ENCODE measurements at places on chromosomes 6 and 20.
A peak's percentile ranks its signal among the peaks of the same experiment; 100 is the strongest.

- no peak for DNase-seq
Measured at GRCh38 chr6:43790031-43790430, 20.0 kb downstream of the VEGFA start.

DNA sequence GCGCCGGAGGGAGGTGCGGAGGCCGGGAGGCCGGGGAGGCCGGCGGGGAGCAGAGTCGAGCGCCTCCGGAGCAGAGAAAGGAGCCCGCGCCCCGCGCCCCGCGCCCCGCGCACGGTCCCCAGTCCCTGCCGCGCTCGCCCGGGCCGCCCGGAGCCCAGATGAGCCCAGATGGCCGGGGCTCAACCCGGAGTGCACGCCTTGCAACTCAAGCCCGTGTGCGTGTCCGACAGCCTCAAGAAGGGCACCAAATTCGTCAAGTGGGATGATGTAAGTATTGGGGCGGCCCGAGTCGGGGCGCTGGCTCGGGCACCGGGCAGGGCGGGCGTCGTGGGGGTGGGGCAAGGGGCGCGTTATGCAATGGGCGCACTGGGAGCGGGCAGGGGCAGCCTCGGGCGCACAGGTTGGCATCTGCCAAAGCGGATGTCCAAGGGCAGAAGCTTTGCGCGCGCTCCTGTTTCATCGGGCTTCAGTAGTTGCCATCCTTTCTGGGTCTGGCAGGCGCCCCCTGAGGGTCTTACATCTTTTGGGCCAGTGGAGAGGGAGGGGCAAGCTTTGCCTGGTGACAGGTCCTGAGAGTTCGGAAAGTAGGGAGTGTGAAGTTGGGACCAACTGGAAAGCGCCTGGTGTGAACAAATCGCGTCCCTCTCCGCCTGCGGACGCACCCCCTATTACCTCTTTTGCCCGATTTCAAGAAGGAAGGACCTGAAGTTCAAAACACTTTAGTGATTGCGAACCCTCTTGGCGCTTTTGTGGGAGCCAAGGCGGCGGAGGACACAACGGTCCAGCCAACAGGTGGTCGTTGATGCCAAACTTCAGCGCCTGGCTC lies 631 bp downstream of the PLCB1 start:
- DNase-seq, result peak; percentile 3

DNA sequence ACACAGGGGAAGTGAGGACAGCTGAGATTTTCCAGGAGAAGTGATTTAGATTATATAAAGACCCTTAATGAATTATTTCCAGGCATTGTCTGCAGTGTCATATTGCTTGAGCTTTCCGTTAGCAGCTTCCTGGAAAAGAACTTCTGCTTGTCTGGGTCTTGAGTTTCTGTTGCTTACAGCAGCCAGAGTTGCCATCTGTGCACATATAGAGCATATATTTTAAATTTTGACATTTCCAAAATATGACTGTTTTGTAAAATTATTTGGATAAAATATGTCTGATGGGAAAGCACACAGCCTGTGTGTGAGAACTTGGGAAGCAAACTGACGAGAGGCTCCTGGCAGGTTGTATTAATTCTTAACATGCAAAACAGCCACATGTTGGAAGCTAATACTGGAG lies 21.0 kb upstream of the NKX2-2 start:
- DNase-seq, result no peak

GRCh38 chr6:112956696-112957535 lies 609.8 kb downstream of the RFPL4B start:
- DNase-seq, result no peak

- no peak for DNase-seq
Measured at GRCh38 chr20:25397096-25397495, 6.5 kb upstream of the ABHD12 start.

DNA sequence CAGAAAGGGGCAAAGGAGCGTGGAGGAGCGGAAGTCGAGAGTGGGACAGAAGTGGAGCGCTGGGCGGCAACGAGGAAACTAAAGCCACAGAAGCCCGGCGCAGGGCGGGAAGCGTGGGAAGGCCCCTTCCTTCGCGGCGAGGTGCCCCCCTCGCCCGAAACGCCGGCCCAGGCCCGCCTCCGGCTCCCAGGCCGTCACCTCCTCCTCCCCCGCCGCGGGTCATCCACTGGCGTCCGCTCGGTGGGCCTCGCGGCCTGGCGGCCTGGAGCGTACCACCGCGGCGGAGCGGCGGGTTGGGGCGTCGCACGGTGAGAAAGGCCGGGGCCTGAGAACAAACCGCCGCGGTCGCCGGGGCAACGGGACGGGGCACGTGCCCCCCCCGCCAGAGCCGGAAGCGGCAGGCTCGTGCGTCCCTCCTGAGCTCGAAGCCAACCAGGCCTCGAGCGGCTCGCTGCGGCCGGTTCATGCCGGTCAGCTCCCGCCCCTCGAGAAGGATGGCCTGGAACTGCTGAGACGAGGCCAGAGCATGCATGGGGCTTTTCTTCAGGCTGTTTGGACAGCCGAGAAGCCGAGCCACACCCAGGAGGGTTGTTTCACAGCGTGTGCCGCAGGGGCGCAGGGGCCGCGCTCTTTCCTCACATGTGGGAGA lies at the start of gene TCP11:
TSS of gene TCP11 (minus strand) at position 333 of the 649 bp plus-strand sequence. CDS start 469 bp downstream, outside the sequence.
- DNase-seq, result no peak

- DNase-seq, result no peak
Measured at GRCh38 chr6:150313781-150314180, 55.0 kb upstream of the IYD start.

DNA sequence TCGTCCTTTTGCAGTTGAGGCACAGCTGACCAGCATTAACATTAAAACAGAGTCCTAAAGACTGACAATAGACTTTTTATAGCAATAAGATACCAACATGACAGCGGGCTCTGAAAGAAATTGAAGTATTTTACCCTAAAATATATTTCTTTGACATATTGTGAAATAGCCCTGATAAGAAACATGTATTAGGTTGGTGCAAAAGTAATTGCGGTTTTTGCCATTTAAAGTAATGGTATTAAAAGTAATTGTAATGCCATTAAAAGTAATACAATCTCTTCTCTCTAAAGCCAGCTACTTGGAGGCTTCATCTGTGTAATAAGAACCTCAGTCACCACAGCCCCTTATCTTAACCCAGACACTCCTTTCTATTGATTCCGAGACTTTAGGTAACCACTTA lies 394.6 kb downstream of the PREX1 start:
- DNase-seq, result no peak

DNA sequence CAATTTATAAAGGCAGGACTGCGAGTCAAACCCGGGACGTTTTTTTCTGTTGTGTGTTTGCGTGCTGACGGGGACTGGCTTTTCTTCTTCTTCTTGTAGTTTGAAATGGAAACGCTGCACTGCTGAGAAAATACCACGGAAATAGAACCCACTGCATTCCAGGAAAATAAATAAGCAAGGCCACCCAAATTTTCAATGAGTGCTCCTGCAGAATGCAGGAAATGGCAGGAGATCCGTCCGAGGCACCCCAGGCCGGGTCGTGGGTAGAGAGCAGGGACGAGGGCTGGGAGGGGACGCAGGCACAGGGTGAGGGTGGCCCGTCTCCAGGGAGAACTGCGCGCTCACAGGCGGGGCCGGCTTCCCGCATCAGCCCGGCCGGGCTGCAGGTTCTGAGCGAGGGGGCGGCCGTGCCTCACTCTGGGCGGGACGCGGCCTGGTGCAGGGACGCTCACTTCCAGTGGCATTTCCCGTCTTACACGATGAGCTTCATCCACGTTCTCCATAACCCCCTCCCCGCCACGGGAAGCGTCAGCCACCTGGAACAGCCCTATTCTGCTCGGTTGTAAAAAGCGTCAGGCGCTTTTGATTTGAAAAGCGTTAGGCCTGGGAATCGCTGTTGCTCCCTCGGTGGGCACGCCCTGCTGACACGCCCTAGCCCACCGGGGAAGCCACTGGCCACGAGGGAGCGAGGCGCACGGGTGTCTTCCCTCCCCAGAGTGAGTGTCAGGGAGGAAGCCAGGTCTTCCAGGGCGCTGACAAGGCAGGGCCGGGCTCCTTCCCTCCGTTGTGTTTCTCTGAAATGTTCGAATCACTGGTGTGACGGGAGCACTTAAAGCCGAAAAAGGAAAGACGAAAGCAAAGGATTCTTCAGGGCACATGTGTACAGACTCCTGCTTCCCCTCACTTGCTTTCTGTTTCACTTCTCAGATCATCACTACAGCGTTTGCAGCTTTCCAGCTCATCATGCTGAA lies 17.9 kb upstream of the EXOC2 start:
- peak; percentile 49 for DNase-seq

- no peak for DNase-seq
Measured at GRCh38 chr6:138101946-138102731, 5.1 kb downstream of the PERP start.

- no peak for DNase-seq
Measured at GRCh38 chr6:52746213-52746612, 17.1 kb downstream of the GSTA2 start.

GRCh38 chr6:68476611-68477010 lies 158.5 kb upstream of the ADGRB3 start:
- no peak for DNase-seq

GRCh38 chr20:32191873-32192272 lies 15.7 kb downstream of the PLAGL2 start:
- DNase-seq, result no peak

GRCh38 chr6:132400883-132401617 lies at the start of gene MOXD1:
TSS of gene MOXD1 (minus strand) at chr6:132401475. CDS start at chr6:132401426, 49 bp downstream.
- no peak for DNase-seq

- no peak for DNase-seq
Measured at GRCh38 chr6:43753570-43754183, 16.3 kb upstream of the VEGFA start.

- no peak for DNase-seq
Measured at GRCh38 chr6:84432619-84433018, 205.2 kb upstream of the CEP162 start.

- DNase-seq, result no peak
Measured at GRCh38 chr20:40757087-40757486, 68.1 kb upstream of the MAFB start.

DNA sequence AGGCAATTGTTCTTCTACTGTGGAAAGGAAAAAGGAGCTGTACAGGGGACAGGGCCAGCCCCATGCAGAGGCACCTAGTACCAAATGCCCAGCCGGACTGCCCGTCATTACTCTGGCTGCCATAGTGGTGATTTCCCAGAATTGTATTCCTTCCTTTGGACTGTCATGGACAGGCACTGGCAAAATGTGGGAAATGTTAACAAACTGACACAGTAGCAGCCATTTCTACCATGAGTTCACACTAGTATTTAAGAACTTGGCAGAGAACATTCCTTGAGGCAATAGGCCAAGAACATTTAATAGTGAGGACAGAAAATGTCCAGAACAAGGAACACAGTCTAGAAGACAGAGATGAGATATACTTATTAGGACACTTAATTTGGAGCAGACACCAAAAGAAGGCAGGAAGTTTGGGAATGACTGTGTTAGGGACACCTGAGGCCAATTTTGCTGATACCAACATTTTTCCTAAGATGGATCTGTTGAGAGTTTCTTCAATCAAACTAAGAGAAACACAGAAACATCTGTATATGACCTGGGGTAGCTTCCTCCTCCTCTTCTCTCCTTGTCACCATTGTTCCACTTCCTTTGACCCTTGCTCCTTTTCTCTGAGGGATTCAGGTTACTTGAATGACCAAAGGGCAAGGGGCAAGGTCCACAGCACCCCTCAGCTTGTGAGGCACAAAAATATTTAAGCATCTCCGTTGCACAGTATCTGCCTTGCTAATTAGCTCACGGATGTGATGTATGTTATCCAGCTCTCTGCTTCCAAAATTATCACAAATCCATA lies 14.9 kb downstream of the ADTRP start:
- DNase-seq, result no peak

DNA sequence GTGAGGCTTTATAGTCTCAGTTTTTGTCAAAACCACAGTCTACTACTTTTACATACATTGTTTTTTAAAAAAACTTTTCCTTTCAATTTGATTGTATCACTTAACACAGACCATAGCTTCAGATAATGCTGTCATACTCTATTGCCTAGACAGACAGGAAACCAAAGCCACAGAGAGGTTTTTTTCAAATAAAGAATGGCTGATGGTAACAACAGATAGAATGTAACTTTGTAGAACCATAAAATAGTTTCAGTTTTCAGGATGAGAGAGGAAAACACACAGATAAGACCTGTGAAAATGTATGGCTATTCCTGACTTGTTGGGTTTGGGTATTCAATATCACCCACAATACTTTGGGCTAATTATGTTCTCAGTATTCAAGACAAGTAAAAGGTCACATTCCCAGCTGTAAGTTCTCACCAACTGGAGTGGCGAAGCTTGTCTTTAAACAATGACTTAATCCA lies 94.0 kb downstream of the ADGRG6 start:
- DNase-seq, result peak; percentile 18

DNA sequence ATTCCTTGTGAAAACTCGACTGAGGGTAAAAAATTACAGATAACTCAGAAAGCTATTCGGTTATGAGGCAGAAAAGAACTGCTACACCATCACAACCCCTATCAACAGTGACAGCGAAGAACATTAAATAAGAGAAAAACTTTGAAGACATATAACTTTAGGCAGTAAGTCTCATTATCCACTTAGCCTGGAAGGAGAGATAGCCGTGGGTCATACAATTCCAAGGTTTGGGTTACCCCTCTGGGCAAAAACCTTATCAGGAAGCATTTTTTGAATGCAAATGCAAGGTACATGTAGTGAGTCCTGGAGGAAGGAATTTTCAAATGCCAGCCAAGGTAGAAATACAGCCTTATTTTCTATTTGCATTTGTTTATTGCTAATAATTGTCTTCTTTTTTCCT lies 129.8 kb downstream of the FLRT3 start:
- no peak for DNase-seq

GRCh38 chr6:14789996-14790395 lies 455.9 kb upstream of the JARID2 start:
- DNase-seq, result no peak

- no peak for DNase-seq
Measured at GRCh38 chr6:34237316-34237721, 646 bp downstream of the HMGA1 start.

GRCh38 chr6:154806804-154807203 lies 73.6 kb downstream of the SCAF8 start:
- no peak for DNase-seq

GRCh38 chr6:17845598-17845997 lies 138.9 kb upstream of the NUP153 start:
- no peak for DNase-seq

DNA sequence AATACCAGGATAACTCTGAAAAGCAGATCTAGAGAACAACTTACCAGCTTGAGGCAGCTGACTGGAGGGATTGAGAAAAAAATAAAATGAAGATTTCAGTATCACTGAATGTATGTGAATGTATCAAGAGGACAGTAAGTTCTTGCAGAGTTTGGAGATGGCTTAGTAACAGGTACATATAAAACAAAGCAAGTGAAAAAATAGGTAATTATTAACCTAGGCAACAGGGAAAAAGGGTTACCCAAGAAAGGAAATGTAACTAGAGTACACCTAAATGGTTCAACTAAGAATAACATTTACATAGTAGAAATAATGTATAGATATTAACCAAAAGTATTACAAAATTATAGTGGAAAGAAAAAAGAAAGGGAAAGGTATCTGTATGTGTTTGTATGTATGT lies 67.3 kb downstream of the NRSN1 start:
- DNase-seq, result no peak

- DNase-seq, result no peak
Measured at GRCh38 chr6:137247724-137248123, 28.5 kb upstream of the IFNGR1 start.

GRCh38 chr6:28167068-28167467 lies 25.4 kb downstream of the ZKSCAN8 start:
- no peak for DNase-seq
